ENCODE measurements at places on chromosomes 12 and 14. TPM values are rescaled to one million over a fixed set of nuclear protein-coding genes. Genes with fewer than 3 reads are reported as not detected.

The PABPN1 gene
- 56.2 TPM for total RNA-seq

The RND1 gene
- total RNA-seq = not detected

The TMX1 gene
- total RNA-seq = 45.6 TPM

The ADAMTS20 gene
- total RNA-seq = not detected

The CLEC4D gene
- total RNA-seq = not detected

The HHIPL1 gene
- total RNA-seq = 1.6 TPM

The FAM186B gene
- total RNA-seq = 0.15 TPM

The HSPB8 gene
- total RNA-seq = 0.39 TPM

The SYNDIG1L gene
- not detected for total RNA-seq

The PLEKHG7 gene
- not detected for total RNA-seq

The PTPRO gene
- total RNA-seq = 0.08 TPM

The EPYC gene
- total RNA-seq = not detected

The MFAP5 gene
- total RNA-seq = 24.0 TPM

The TPH2 gene
- total RNA-seq = not detected

The CFL2 gene
- total RNA-seq = 17.2 TPM

The CMKLR1 gene
- total RNA-seq = not detected

The GNPTAB gene
- 25.0 TPM for total RNA-seq

The IGFBP6 gene
- total RNA-seq = 128 TPM

The MLEC gene
- 66.6 TPM for total RNA-seq

The TAS2R20 gene
- total RNA-seq = 0.08 TPM

The CMA1 gene
- not detected for total RNA-seq

The TSPAN19 gene
- 0.55 TPM for total RNA-seq

The TMED10 gene
- total RNA-seq = 317 TPM

The CISTR gene
- not detected for total RNA-seq

The IL26 gene
- not detected for total RNA-seq

The NRDE2 gene
- total RNA-seq = 4.5 TPM

The TMEM119 gene
- total RNA-seq = 0.49 TPM

The GNB3 gene
- total RNA-seq = 0.47 TPM

The ABCC9 gene
- total RNA-seq = not detected

The RHEBL1 gene
- 3.9 TPM for total RNA-seq

The ENDOU gene
- not detected for total RNA-seq
